OCI-M1 (cell line): ENCODE measurements at places on chromosomes 11 and 22.

DNA sequence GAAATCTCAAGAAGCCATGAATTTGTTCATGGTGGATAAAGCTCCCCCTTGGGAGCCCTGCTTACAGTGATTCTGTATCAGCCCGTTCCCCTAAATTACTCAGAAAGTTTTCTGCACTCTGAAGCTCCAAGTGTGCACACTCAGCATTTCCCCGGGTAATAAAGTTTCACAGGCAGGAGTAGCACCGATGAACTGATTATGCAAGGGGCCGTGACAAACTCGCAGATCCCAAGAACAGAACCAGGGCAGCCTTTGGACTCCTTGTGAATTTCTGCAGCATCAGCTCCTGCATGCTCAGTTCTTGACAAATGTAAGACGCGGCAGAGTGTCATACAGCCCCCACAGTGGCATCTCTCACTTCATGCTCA lies 73.5 kb downstream of the COMMD9 start:
- DNase-seq = no peak

- no peak for DNase-seq
Observed at GRCh38 chr11:69636512-69637197, 4.3 kb upstream of the CCND1 start.

- no peak for DNase-seq
Observed at GRCh38 chr11:98398508-98398907, 622.2 kb upstream of the CNTN5 start.

DNA sequence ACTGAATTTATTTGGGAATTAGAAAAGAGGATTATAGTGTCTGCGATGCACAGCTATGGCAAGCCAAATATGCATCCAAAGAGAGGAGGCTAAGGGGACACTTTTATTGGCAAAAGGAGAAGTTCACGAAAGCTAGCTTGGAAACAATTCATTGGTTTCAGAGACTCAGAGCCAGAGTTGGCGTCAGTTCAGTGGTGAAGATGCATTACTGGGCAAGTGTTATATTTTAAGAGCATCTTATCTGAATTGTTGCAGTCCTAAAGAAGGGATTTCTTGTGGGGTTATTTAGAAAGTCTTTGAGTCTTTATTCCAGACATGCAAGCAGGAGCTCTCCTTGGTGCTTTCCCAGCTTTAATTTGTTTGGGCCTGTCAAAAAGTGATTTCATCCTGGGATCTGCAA lies 15.0 kb downstream of the CLDN5 start:
- no peak for DNase-seq

DNA sequence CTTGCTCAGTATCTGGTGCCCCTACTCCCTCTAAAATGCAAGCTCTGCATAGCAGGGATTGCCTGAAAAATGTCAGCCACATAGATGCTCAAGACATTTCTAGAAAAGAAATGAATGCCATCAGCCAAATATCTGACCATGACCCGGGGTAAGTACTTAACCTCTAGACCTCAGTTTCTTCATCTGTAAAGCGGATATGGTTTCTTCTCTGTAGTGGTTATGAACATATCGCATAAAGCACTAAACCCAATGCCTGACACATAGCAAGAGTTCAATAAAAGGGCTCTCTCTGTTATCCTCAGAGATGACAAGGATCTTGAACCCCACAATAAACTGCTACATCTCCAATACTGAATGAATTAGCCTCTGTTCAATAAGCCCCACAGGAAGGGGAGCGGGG lies 122.6 kb downstream of the ABTB2 start:
- no peak for DNase-seq

GRCh38 chr11:73645972-73646631 lies at the start of gene PLEKHB1:
TSS of gene PLEKHB1 (plus strand) at chr11:73646581. CDS start at chr11:73646609, 28 bp downstream.
- no peak for DNase-seq
